Foreskin keratinocyte (primary cell): ENCODE measurements at places on chromosomes 13 and 19. TPM values are rescaled to one million over a fixed set of nuclear protein-coding genes. Genes with fewer than 3 reads are reported as not detected.

PNMA8B gene
- total RNA-seq, result 0.07 and 0.10 TPM in 2 replicates

OR7A10 gene
- total RNA-seq, result not detected in 2 replicates

TRAPPC5 gene
- 142 and 170 TPM in 2 replicates for total RNA-seq

ADM5 gene
- 1.2 and 1.6 TPM in 2 replicates for total RNA-seq

TMEM143 gene
- 2.6 and 2.8 TPM in 2 replicates for total RNA-seq

UNC13A gene
- total RNA-seq, result 0.03 and 0.04 TPM in 2 replicates

TSSK6 gene
- 0.44 and 0.53 TPM in 2 replicates for total RNA-seq

FREM2 gene
- 0.07 and 0.10 TPM in 2 replicates for total RNA-seq

ZNF543 gene
- total RNA-seq, result 6.9 TPM in 2 replicates

DHDH gene
- total RNA-seq, result 0.46 and 0.48 TPM in 2 replicates

TMEM59L gene
- not detected in 2 replicates for total RNA-seq

CLC gene
- total RNA-seq, result not detected in 2 replicates

NPAS1 gene
- total RNA-seq, result 0.35 and 0.44 TPM in 2 replicates

IL11 gene
- 3.7 and 5.8 TPM in 2 replicates for total RNA-seq

AMER2 gene
- total RNA-seq, result not detected in 2 replicates

CTXN1 gene
- 1.5 and 1.7 TPM in 2 replicates for total RNA-seq

PCP2 gene
- 0.25 TPM in 1 of 2 replicates, not detected in the other for total RNA-seq

COX6B2 gene
- 0.92 and 2.4 TPM in 2 replicates for total RNA-seq

CYP2A7 gene
- total RNA-seq, result not detected in 2 replicates

ADAMTSL5 gene
- 6.0 and 7.2 TPM in 2 replicates for total RNA-seq
